EH (cell line): ENCODE measurements at places on chromosomes 5 and 9.
A peak's percentile ranks its signal among the peaks of the same experiment; 100 is the strongest.

GRCh38 chr5:42487077-42487476 lies 63.8 kb downstream of the GHR start:
- no peak for DNase-seq

DNA sequence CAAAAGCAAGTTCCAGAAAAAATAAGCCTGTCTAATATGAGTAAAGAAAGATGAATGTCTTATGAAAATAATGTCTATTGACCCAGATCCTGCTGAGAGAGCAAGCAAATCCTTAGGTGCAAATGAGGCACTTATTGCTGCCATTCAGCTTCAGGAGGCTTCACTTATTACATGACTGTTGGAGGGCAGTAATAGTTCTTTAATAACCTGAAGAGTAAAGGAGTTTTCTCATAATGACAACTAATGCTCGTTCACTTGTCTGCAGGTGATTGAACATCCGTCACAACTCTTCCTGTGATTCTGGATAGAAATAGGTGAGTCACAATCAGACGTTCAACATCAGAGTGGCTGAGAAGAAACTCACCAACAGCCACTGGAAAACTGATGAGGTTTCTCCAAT lies 58.3 kb downstream of the SPOCK1 start:
- no peak for DNase-seq

GRCh38 chr5:50807661-50808060 lies 141.2 kb downstream of the PARP8 start:
- no peak for DNase-seq

GRCh38 chr9:35847792-35848572 lies 19.0 kb downstream of the TMEM8B start:
- peak; percentile 88 for DNase-seq

- no peak for DNase-seq
Measured at GRCh38 chr5:143176048-143176447, 227.4 kb downstream of the NR3C1 start.

- DNase-seq, result no peak
Measured at GRCh38 chr9:36895744-36896260, 138.3 kb downstream of the PAX5 start.

DNA sequence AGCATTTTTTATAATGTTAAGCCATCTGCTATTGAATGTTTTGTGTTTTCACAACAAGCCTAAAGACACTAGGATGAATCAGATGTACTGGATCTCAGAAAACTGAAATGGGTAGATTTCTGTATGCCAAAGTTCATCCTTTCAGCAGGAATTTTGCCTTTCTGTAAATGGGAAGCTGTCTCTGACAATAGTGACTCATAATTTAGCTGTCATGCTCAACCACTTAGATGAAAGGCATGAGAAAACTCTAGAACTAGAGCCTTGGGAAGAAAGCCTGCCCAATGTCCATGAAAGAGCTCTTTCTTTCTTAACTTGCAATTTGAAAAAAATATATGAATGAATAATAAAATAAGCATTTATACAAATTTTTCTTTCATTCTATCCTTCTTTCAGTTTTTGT lies 616.0 kb upstream of the EDIL3 start:
- no peak for DNase-seq

DNA sequence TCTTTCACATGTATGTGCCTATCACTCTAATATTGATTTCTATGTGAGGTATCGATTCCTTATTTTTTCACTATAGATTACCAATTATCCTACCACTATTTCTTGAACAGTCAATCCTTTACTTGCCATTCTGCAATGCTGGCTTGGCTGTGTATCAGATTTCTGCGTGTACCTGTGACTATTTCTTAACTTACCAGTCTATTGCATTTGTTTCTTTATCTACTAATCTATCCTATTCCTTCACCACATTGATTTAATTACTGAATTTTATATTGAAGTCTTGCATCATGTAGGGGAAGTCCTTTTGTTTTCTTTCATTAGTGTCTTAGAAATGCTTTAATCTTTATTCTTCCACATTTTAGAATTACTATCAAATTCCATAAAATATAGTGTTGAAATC lies 684.8 kb downstream of the LRRC70 start:
- no peak for DNase-seq

GRCh38 chr9:93252116-93252780 lies 68.3 kb downstream of the WNK2 start:
- no peak for DNase-seq

DNA sequence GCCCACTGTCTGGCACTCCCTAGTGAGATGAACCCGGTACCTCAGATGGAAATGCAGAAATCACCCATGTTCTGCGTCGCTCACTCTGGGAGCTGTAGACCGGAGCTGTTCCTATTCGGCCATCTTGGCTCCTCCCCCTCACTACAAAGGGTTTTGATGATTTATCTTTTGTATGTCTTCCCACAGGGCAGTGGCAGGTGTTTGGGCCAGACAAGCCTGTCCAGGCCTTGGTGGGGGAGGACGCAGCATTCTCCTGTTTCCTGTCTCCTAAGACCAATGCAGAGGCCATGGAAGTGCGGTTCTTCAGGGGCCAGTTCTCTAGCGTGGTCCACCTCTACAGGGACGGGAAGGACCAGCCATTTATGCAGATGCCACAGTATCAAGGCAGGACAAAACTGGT lies 9.4 kb downstream of the BTNL8 start:
- no peak for DNase-seq

DNA sequence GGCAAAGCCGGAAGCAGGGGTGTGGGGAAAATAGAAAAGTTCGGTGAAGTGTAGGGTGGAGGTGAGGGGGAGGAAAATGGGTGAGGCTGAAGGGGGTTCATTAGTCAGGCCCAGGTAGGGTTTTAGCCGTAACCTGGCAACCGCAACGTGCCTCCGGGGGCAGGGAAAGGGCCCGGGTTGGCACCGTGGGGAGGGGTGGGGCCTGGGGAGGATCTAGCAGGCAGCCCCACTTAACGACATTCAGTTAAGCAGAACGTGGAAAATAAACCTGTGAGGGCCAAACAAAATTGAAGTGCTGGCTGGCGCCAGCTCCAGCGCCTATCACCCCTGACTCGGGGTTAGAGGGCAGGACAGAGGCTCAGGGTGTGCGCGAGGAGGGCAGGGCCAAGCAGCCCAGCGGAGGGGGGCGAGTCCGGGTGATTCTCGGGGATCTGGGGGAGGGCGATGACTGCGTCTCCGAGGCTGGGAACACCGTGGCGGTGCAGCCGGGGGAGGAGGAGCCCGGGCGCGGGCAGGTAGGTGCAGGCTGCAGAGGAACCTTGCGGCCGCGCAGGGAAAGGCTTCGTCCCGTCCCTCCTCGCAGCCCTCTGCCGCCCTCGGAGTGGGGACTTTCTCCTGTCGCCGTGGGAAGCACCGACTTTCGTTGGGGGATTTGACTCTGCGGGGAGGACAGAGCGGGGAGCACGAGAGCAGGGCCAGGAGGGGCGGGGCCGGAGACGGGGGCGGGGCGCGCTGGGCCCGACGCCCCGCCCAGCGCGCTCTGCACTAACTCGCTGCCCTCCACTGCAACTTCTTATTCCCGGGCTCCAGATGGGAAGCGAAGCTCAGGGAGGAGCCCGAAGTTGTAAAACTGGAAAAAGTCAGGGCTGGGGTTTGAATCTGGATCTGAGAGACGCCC lies 5.1 kb downstream of the RGS14 start:
- peak; percentile 61 for DNase-seq

GRCh38 chr5:4533457-4534105 lies 606.5 kb upstream of the ADAMTS16 start:
- DNase-seq, result no peak

DNA sequence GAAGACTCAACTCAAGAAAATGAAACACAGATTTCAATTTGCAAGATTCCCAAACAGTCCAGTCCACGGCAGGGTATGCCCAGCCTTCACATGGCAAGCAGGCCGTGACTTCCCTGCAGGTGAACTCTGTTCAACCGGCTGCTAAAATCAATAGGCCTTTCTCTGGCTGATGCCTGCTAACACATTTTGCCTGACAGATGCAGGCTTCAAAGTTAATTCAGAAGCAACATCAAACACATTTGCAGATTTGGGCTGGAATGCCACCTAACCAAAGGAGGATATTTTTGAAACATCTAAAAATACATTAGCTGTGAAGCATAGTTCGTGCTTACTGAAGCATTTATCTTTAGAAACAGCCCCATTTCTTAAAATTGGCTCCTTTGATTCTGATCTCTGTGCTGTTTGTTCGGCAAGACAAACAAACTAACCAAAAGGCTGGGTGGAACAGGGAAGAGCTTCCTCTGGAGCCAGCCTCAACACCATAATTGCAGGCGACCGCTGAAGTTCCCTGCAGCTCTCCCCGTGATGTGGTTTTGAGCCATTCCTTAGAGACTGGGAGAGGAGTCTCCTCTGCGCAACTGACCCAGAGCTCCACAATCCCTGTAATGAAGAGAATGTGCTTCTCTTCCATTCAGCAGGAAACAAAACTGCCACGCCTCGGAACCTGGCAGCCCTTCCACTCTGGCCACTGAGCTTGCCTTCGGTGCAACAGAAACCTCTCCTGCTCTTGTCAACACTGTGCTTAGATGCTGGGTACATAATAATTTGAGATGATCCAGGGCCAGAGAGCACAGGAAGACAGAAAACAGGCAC lies 126.5 kb downstream of the MYO10 start:
- DNase-seq, result peak; percentile 95

DNA sequence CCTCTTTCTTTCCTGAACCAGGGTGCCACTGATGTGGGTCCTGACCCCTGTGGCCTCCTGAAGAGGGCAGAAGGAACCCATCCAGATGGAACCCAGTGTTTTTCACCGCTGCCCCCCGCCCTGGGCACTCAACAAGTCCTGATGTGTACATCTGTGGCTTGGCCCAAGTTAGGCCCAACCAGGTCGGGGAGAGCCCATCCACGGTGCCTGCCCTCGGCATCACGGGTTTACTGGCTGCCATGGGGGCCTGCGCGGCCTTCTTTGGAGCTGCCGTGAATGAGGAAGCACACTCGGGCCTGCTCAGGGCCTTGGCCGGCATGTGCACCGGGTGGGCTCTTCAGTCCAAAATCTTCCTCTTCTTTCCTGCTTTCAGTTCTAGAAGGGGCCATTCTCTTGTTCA lies 5.8 kb downstream of the ECSCR start:
- no peak for DNase-seq

GRCh38 chr5:62299600-62299999 lies 6.4 kb upstream of the KIF2A start:
- no peak for DNase-seq

- DNase-seq, result peak; percentile 34
Measured at GRCh38 chr5:71925608-71926091, 181.6 kb upstream of the MAP1B start.

DNA sequence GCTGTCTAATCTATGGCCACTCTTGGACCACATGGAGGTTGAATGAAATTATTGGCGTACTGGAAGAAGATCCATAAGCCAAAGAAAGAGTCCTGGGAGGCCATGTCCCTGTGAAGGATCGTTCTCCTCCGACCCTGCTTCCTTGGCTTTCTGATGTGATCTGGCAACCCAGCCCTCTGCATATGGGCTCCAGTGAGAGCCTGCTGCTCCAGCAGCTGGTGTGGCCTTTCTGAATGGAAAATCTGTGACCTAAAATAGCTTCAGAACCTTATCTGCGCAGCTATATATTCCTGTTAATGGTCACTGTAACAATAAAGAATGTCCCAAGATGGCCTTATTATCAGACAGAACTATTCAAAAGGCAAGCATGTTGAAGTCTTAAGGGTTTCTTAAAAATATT lies 40.2 kb upstream of the PHF2 start:
- DNase-seq, result no peak

GRCh38 chr5:129377504-129377903 lies 82.6 kb upstream of the ADAMTS19 start:
- no peak for DNase-seq

DNA sequence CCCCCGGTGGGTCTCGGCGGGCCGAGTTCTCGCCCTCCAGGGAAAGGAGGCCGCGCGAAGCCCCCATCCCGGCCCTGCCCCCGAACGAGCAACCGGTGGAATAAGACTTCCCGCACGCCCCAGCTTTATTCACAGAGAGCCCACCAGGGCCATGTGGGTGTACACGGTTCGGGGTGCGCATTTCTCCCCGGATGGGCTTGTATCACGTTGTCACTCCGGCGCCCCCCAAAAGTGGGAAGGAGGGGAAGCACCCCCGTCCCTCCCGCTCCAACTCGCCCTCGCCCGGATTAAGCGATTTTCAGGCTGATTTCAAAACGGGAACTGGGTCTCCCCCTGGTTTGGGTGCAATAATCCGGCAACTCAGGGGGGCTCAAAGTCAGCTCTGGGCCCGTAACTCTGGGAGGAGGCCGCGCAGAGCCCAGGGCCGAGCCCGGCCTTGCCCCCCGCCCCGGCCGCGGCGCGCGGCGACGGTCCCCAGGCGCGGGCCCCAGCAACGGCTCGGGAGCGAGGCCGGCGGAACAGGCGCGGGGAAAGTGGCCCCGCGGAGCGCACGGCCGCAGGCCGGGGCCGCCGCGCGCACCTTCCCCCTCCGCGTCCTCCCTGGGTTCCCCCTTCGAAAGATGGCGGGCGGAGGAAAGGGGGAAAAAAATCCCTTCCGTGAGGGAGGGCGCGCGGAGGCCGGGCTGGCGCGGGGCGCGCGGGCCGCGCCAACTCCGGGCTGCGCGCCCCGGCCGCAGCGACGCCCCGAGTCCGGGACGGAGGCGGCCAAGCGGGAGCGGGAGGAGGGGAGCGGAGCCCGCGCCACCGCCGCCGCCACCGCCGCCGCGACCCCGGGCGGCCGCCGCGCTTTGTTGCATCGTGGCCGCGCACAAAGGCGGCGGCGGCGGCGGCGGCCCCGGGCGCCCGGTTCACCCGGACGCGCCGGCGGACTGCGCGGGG lies 644 bp downstream of the BRD3 start:
- DNase-seq, result peak; percentile 37

DNA sequence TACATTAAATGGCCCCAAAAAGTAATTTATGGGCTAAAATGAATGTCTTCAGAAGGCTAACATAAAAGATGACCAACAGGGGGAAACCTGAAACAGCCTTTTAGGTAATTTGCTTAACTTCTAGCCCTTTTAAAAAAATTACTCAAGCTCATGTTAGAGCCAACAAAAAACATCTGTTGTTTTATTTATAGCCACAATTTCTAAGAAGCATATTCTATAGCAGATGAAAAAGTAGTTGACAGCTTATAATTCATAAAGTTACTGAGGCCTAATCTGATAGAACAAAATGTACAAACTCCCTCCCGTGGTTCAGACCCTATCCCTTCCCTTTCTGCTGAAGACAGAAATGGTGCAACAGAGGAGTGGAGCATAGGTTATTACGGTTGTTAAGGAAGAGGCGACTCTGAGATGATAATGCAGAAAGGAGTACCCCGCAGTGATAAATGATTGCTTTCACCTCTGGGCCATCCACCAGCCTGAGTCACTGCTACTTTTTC lies 46.1 kb downstream of the PIK3R1 start:
- DNase-seq, result peak; percentile 35

GRCh38 chr5:141814064-141814964 lies 63.9 kb downstream of the PCDH1 start:
- peak; percentile 34 for DNase-seq

- no peak for DNase-seq
Measured at GRCh38 chr5:126896170-126896702, 119.3 kb downstream of the LMNB1 start.

DNA sequence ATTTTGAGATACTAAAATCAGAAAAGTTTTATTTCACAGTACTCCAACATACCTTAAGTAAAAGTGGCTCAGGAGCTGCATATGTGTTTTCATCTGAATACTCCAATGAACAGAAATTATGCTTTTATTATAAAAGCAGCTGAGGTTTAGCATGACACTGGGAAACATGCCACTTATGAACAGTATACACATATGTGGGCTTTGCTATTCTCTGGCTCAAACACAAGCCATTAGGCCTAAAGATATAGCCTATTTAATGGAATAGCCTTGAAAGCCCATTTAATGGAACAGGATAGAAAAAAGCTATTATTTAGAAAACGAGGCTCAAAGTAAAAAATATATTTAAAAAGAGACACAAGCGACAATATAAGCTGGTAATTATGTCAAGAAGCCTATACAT lies 74.1 kb downstream of the SLC38A9 start:
- no peak for DNase-seq

- DNase-seq, result no peak
Measured at GRCh38 chr5:99926463-99926862, 608.7 kb upstream of the FAM174A start.
